HFFc6 (cell line): ENCODE measurements at places on chromosomes 6 and 20.

- DNase-seq = peak; percentile 18
These were observed 153.7 kb upstream of the RIPOR2 start for GRCh38 chr6:25089442-25089841.

GRCh38 chr20:23637282-23638221 is at the start of gene CST3:
Gene CST3 (minus strand): TSS chr20:23637955. CDS start chr20:23637862, 93 bp downstream.
- DNase-seq = peak; percentile 79

DNA sequence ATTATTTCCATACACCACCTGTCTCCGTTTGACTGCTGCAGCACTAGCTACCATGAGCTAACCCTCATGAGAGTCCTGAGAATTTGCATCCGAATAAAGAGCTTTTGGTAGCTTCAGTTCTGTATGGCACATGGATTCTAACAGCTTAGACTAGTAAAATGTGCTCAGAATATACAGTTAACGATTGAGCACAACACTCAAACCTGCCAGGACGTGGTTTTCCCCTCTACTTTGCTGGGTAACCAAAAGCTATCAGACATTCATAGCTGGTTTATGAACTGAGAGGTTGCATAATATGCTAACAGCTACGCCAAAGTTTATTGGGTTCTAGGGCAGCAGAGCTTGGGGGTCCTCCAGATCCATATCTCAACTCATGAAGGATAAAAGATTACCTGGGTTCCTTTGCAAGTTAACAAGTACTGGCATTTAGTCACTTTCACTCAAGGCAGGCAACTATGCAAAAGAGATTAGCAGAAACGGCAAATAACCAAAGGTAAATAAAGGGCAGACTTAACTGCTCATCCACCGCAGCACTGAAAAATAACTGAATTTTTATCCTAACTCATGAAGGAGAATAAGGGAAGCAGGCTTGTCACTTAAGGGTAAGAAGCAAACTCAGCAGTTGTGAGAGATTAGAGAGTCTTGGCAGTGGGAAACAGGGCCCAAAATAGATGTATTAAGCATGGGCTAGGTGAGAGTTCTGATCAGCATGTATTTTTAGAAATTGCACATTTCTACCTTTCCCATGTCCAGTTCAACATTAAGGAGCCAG is 29.4 kb downstream of the NUDT3 start:
- no peak for DNase-seq

- no peak for DNase-seq
These were observed 141.5 kb downstream of the VEGFA start for GRCh38 chr6:43911354-43912115.

- DNase-seq = no peak
These were observed 156.4 kb downstream of the MTHFD1L start for GRCh38 chr6:151021896-151022295.

DNA sequence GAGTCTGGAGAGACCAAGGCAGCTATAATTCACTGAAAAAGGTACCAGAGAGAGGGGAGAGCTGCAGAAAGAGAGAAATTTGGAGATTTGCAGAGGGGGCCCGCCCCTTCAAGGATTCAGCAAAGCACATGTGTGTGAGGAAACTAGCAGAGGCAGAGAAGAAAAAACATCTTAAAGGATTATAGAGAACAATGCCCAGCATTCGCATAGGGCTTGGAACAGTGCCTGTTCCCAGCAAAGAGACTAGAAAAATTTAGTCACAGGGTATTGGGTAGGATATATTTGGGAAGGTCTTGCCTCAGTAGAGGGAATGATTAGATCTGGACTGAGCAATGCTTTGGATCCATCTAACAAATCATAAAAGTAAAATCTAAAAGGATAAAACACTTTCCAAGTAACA is 44.0 kb downstream of the SRPK1 start:
- no peak for DNase-seq

GRCh38 chr6:55980627-55981211 is 105.3 kb upstream of the BMP5 start:
- peak; percentile 5 for DNase-seq

DNA sequence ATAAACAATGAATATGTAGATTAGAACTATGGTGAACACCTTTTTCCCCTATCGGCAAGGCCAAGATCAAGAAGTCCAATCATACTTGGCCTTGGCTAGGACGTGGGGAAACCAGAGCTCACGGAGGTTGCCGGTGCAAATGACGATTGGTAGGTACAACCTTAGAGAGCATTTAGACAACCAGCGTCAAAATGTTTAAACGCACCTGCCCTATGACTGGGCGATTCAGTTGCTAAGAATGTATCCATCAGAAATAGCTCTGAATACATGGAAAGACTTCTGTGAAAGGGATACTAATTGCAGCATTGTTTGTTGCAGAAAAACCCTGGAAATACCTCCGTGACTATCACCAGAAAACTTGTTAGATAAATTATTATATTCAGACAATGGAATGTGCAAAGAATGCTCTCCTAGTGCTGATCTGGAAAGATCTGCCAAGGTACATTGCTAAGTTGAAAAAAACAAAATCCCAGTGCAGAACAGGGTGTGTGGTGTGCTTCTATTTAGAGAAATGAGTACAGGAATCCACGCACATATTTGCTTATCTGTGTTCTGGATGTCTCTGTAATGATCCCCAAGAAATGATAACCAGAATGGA is 48.0 kb upstream of the PTPN1 start:
- DNase-seq = no peak

DNA sequence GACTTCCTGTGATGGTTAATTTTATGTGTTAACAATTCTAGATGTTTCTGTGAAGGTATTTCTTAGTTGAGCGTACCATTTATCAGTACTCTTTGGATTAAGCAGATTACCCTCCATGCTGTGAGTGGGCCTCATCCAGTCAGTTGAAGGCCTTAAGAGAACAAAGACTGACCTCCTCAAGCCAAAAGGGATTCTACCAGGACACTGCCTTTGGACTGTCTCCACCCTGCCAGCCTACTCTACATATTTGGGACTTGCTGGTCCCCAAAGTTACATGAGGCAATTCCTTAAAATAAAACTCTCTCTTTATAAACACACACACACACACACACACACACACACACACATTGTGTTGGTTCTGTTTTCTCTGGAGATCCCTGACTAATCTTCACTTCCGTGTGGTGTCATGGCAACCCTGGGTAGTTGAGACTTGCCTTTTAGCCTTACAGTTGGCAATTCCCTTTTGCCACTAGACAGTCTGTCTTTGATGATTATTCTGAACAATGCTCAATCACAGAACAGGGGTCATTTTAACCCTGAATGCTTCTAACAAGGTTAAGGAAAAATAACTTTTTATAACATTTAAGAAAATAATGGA is 32.2 kb downstream of the MRAP2 start:
- DNase-seq = peak; percentile 72

DNA sequence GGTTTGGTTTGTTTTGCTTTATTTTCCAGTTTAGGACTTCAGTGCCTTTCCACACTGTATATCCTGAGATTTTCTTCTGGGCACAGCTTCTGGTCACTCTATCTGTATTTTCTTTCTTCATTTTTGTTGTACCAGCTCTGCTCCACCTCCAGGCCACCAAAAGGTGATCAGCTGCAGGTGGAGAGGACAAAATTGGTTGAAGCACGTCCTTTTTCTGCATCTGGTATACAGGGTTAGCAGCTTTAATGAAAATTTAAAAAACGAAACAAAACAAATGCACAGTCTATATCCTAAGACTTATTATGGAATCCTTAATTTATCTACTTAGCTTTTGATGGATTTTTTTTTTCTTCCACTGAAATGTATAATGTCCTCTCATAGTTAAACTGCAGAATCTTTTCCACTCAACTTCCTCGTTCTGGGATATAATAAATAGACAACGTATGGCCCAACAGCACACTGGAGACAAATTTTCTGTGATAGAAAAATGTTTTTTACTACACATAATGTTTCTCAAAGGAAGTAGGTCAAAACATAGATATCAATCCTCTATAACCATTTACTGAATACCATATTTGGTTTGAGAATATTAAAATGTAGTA is 10.7 kb upstream of the SOBP start:
- no peak for DNase-seq

- DNase-seq = no peak
These were observed 190.8 kb downstream of the ANKRD60 start for GRCh38 chr20:58037631-58038030.

DNA sequence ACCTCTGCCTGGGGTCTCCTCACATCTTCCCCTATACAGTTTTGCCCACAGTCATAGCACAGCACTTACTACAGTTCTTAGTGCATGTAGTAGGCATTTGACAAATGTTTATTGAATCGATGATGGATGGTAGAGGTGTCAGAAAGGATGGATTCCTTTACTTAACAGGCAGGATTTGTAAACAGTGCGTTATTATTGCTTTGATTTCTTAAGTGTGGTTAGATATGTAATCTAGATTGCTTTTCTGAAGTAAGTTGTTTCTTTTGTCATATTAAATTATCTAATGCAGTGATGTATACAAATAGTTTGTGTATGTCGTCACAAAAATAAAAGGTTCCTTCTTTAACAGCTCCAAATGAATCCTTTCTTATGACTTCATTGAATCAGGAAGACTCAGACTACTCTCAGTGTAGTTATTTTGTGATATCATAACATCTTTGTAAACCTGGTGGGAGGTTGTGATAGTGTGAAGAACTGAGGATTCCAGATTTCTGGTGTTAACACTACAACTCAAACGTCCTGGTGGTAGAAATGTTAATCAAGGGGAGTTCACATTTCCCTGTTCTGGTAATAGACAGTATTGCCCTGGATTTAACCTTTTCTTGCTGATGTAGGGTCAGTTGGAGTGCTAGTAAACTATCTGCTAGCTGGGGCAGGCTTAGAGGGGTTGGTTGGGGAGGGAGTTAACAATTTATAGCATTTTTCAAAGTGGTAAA is 87.7 kb downstream of the HIVEP1 start:
- no peak for DNase-seq

GRCh38 chr20:49279677-49280462 is 2.0 kb upstream of the ZNFX1 start:
- DNase-seq = no peak

DNA sequence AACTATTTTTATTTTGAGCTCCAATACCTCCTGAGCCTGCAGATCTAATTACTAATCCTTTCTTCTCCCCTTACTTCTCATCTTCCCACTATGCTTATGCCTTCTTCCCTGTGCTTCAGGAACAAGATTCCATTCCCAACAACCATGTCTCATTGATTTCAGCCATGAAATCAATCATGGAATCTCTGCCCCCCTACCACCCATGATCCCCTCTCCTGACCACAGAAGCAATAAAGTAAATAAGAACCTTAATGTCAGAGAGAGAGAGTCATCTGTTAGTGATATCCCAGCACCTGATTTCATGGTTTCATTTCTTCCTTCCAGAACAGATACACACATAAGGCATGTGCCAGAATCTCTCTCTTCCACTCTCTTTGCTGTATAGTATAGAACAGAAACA is 339.7 kb upstream of the KCNQ5 start:
- DNase-seq = no peak

DNA sequence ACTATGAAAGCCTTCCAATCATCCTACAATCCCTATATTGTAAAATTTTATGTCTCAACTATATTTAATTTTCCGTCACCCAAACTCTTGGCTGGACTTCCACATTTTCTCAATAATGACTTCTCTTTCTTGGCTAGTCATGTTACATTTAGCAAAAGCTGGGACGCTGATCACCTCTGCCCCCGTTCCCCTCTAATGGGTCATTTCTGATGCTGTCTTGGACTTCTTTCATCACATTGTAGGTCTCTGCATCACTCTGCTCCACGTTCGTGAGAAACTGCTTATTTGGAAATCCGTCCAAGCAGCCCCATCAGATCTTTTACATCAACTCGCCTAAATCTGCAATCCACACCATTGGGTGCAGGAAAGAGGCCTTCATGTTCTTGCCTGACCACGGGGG is 203.8 kb downstream of the MYLK4 start:
- no peak for DNase-seq

DNA sequence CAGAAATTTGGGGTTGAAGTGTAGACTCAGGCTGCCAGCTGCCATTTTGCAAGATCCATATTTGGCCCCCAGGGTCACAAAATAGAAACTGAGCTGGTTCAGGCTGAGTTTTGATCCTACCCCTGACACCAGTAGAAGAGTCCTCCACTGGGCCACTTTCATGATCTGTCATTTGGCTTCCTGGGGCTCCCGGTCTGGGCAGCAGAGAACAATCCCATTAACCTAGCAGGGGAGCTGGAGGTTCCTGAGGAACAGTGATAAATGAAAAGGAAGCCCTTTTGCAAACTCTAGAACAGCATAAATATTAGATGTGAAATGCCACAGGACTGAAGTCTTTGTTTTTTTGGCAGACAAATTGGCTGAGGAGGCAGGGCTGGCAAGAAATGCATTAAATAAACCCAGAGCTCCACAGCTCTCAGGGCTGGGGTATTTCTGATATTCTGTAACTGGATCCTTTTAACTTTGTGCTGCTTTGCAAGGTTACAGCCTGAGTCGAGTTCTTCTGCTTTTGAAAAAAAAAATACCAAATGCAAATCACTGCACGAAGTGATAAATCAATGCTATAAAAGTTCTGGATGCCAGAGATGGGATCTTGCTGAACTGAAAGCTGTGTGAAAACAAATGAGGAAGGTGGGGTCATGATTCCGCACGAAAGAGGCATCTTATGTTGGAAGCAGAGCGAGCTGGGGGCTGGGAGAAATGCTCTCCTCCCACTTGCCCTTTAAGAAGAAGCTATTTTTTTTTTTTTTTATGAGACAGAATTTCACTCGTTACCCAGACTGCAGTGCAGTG is 64.4 kb downstream of the SULF2 start:
- DNase-seq = peak; percentile 13

GRCh38 chr6:147506704-147507114 is 1.8 kb upstream of the SAMD5 start:
- DNase-seq = peak; percentile 17

DNA sequence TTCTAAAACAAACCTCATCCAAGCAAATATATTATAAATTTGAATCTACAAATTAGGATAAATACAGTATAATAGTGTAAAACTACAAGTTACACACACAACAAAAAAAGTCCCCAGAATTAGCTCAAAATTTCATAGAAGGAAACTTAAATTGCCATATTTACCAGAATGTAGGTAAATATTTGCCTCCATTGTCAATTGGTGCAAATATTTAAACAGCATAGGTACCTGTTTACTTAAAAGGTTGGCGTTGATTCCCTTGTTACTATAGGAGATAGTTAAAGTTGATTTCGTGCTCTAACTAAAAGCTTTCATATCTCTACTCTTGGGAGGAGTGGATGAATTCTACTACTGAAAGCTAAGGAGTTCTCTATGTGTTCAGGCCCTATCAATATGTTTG is 111.6 kb upstream of the TENT5A start:
- no peak for DNase-seq

- DNase-seq = peak; percentile 93
These were observed 5.3 kb upstream of the HMGN4 start for GRCh38 chr6:26532699-26533531.

DNA sequence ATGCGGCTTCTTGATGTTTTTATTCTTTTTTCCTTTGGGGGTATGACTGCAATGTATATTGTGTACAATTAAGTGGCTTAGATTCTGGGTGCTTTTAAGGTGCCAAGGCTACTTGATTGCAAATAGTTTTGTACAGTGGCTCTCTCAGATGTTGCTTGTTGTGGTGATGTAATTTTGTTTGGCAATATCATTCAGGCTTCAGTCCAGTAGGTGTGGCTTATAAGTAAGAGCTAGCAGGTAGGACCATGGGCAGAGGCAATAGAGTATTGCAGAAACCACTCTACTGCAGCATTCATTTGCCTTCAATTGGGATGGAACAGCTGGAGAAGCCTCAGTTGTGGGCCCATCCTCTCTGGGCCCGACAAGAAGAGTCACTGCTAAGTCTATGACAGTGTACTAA is 407.9 kb upstream of the MAN1A1 start:
- DNase-seq = no peak
